Liver (tissue), 10 donors: ENCODE measurements at places on chromosomes 7 and 10. TPM values are rescaled to one million over a fixed set of nuclear protein-coding genes. Genes with fewer than 3 reads are reported as not detected.

DNA sequence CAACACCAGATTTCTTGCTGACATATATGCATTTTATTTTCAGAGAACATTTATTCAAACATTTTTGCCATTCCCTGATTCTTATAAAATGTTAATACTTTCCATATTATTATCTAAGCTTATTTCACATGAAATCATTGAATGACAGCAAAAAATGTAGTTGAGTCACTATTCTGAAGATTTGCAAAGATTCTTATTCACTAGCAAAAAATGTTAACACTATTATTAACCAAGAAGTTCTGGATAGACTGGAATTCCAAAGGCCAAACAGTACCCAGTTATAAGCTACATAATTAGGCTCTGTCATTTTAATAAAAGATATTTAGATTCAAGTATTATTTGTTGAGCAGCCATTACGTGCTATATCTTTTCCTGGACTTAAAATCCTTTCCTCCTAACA is 4.3 kb downstream of the GSTO2 start:
- no peak for DNase-seq

DNA sequence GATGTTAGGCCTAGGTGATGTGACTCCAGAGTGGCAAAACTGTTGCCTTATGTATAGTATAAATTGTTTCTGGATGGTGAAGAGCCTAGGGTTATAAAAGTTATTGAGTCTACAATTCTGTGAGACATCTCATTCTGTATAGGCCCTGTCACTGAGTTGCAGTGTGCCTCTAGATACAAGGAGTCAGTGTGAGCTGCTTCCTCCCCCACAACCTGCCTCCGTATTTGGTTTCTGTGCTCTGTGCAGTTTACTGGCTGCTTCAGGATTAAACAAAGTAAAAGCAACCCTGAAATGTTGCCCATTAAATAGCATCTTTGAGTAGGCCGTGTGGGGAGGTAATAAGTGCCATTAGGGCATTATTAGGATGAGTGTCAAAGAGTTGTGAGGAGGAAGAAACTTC is 1.9 kb upstream of the IFRD1 start:
- DNase-seq: no peak

DNA sequence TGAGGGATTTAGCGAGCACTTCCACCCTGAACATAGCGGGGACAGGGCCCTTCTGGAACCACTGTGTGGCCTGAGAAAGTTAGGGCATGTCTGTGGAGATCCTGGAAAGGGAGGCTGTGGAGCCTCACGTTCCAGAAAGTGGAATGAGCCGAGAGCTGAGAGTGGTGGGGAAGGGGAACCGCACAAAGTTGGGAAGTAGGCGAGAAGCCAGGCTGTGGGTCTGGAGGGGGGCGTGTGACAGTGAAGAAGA is 10.4 kb upstream of the PAX2 start:
- no peak for DNase-seq

Gene MMD2
- not detected for polyA plus RNA-seq

DNA sequence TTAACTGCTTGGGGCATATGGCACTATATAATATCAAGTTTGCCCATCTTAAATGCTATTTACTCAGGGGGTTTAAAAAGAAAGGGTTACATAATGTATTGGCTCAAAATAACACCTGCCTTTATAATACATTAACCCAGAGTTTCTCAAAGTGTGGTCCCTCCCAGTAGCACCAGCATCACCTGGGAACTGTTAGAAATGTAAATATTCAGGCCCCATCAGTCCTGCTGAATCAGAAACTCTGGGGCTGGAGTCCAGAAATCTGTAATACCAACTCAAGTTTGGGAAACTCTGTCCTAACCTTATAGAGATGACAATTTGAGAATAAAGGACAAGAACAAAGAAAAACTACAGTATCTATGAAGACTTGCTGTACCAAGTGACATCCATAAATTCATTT is 270.7 kb downstream of the PARD3 start:
- no peak for DNase-seq

DNA sequence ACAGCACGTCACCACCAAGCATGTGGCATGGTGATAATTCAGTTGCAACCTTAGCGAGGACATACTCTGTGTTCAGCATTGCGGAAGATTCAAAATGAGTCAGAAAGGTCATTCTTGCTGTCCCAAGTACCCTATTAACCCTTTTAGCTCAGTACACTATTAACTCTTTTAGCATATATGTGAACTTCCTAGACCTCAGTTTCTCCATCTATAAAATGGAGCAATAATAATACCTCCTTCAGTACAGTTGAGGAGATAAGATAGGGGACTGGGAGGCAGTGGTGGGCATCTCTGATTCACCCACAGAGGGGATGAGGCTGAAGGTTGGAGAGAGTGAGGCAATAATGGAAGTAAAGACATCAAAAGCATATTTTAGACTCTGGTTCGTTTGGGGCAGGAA is 67.3 kb downstream of the XRCC2 start:
- no peak for DNase-seq

Gene PNLIPRP2
- polyA plus RNA-seq: not detected

DNA sequence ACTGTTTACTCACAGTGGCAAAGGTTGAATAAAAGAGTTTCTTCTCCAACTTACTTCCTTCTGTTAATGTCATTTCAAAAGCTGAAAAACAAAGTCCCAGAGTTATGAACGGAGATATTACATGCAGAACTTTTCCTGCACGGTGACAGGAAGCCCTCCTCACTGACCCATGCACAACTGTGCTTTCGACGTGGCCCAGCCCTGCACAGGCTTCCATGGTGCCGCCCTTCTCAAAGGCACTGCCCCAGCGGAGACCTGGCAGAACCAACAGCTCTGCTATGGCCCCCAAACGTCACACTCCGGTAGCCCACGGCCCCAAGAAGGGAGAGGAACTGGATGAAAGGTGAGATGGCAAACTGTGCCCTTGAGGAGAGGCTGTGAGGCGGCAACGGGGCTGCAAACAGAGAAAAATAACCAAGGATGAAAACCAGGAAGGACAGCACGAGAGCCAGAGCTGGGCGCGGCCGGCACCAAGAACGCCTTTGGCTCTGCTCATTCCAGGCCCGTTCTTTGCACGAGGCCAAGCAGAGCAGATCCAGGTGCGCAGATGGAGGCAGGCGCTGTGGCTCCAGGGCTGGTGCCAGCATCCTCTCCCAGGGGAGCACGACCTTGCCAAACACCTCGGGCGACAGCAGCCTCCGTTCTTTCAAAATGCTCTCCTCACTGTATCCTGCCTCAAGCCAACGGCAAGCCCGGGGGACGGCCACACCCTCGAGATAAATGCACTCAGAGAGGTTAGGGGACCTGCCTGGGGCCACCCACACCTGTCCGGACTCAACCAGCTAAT is 7.0 kb upstream of the FUOM start:
- DNase-seq: no peak

Gene SFTPD
- polyA plus RNA-seq: 0.47 TPM
